ENCODE measurements at places on chromosomes 3 and 15.

DNA sequence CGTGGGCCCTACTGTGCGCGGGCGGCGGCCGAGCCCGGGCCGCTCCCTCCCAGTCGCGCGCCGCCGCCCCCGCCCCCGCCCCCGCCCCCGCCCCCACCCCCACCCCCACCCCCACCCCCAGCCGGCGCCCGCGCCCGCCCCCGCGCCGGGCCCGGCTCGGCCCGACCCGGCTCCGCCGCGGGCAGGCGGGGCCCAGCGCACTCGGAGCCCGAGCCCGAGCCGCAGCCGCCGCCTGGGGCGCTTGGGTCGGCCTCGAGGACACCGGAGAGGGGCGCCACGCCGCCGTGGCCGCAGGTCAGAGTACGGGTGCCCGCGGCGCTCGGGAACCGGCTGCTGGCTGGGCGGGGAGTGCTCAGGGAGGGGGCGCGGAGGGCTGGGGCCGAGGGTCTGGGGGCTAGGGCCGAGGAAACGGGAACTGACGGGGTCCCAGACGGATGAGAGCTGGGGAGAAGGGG, 1.1 kb upstream of the PPARG start:
- no peak for DNase-seq

DNA sequence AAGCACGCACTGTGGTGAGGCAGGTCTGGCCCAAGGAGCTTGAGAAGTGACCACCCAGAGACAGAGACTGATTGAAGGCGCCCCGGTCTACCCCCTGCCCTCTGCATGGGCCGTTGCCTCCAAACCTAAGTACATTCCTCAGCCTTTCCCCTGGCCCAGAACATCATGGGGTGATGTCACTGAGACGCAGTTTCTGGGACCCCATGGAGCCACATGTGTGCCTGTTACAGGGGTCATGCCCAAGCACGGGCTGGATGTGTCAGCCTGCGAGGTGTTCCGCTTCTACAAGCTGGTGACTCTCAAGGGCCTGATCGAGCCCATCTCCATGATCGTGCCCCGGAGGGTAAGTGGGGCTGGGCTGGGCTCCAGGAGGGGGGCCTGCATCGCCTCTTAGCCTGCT, 102.2 kb downstream of the ANP32A start:
- no peak for DNase-seq

- DNase-seq, result no peak
Observed at GRCh38 chr3:71219744-71220638, 363.5 kb downstream of the FOXP1 start.

- no peak for DNase-seq
Observed at GRCh38 chr3:24154013-24154695, 209.1 kb downstream of the NR1D2 start.

- no peak for DNase-seq
Observed at GRCh38 chr3:140391061-140391460, 286.8 kb upstream of the TRIM42 start.
